ENCODE measurements at places on chromosomes 3 and 15. TPM values are rescaled to one million over a fixed set of nuclear protein-coding genes. Genes with fewer than 3 reads are reported as not detected.

GRCh38 chr15:56307180-56307579, 58.0 kb upstream of the TEX9 start:
- H3K4me1 ChIP-seq, result no peaks in the 10 kb centered on the region
- H3K27ac ChIP-seq, result no peak overlapping the region
- no peaks in the 10 kb centered on the region for H3K36me3 ChIP-seq
- H3K4me3 ChIP-seq, result no peak overlapping the region

DNA sequence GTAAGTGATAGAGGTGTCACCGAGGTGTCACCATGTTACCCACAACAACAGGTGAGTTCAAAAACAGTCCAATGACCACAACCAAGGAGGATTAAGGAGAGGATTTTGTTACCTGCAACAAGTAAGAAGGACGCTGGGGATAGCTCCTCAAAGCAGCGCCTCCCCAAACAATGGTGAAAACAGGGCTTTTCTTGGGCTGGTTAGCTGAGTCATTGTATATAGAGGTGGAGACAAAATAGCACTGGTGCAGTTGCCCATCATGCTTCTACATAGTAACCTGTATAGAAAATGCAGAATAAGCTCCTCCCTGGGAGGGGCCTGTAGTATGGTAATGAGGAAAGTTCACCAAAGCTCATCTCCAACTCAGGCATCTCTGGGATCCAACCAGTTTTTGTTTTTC, 116.9 kb upstream of the EIF1B start:
- no peak for DNase-seq
- H3K27me3 ChIP-seq, result no peaks in the 10 kb centered on the region
- no peak overlapping the region for H3K4me3 ChIP-seq
- no peaks in the 10 kb centered on the region for H3K4me1 ChIP-seq

DNA sequence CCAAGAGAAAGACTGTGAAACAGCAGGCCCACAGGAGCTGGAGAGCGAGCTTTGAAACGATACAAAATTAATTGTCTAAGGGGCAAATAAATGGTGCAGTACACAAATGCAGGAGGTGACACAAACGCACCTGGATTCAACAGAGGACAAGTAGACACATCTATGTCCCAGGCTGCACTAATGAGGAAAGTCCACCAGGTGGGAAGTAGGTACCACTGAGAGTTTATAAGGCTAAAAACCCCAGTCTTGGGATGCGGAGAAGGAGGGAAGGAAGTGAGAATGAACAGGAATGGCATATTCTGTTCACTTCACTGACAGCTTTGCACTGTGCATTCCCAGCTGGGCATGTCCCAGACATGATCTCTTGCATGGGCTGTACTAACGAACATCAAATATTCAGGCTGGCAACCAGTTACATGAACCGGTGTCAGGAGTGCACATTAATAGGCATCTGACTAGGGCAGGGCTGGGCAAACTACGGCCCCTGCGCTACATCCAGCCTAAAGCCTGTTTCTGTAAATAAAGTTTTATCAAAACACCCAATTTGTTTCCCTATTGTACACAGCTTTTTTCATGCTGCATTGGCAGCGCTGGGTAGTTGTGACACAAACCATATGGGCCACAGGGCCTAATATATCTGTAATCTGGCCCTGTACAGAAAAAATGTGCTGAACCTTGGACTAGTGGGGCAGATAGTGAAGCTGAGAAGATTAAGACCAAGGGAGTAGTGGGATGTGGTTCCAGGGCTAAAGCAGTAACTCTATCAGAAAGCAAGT, 107.0 kb downstream of the IGF2BP2 start:
- no peaks in the 10 kb centered on the region for H3K27me3 ChIP-seq
- H3K27ac ChIP-seq, result no peak overlapping the region
- DNase-seq, result no peak
- no peak overlapping the region for H3K4me3 ChIP-seq
- H3K4me1 ChIP-seq, result no peaks in the 10 kb centered on the region

DNA sequence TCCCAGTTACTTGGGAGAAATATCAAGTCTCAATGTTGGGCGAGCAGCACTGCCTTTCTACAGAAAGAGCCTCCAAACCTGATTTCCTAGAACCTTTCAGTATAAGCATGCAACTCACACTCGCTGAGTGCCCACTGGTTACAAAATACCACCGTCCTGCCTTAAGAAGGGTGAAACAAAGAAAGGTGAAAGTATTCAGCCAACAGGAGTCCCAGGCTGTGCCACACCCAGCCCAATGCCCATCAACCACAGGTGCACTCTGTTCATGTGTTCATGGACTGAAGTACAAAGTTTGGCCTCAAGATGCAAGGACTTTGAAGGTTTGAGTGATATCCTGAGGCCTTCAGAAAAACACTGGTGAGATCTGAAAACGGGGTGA, 34.0 kb downstream of the IL17RD start:
- H3K36me3 ChIP-seq, result no peaks in the 10 kb centered on the region
- H3K27me3 ChIP-seq, result no peaks in the 10 kb centered on the region

GRCh38 chr3:139505829-139506386, 29.6 kb upstream of the RBP2 start:
- H3K27me3 ChIP-seq, result no peaks in the 10 kb centered on the region
- no peak overlapping the region for H3K27ac ChIP-seq

DNA sequence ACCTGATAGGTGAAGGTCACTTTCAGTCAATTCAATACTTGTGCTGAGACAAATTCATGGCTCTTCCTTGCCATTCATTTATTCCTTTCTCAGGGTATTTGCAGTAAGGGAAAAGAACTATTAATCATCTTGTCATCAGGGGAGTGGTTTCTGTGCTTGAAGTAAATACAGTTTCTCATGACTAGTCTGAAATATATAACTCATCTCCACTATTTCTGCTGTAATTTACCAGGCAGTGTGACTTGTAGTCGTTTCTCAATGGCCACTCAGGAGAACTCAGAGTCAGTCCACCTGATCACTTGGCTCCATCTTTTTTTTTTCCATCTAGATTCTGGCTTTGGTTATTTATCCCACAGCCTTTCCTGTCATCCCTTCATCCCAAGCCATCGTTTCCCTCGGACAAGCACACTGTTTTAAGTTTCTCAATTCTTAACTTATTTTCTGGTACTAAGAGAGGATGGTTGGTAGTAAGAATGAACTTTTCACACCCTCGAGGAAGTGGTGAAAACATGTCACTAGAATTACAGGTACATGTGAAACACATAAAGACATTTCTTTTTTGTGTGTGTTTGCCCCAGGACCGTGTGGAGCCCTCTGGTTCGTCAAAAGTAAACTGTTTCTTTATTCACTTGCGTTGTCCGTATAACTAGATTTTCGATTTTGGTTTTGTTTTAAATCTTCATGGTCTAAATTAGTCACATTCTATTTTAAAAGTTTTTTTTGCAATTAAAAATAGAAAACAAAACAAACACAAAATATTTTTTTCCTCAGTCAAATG, 620.2 kb downstream of the ZBBX start:
- H3K27ac ChIP-seq, result no peak overlapping the region
- no peaks in the 10 kb centered on the region for H3K27me3 ChIP-seq
- no peak overlapping the region for H3K4me3 ChIP-seq
- DNase-seq, result no peak
- H3K4me1 ChIP-seq, result no peaks in the 10 kb centered on the region

DNA sequence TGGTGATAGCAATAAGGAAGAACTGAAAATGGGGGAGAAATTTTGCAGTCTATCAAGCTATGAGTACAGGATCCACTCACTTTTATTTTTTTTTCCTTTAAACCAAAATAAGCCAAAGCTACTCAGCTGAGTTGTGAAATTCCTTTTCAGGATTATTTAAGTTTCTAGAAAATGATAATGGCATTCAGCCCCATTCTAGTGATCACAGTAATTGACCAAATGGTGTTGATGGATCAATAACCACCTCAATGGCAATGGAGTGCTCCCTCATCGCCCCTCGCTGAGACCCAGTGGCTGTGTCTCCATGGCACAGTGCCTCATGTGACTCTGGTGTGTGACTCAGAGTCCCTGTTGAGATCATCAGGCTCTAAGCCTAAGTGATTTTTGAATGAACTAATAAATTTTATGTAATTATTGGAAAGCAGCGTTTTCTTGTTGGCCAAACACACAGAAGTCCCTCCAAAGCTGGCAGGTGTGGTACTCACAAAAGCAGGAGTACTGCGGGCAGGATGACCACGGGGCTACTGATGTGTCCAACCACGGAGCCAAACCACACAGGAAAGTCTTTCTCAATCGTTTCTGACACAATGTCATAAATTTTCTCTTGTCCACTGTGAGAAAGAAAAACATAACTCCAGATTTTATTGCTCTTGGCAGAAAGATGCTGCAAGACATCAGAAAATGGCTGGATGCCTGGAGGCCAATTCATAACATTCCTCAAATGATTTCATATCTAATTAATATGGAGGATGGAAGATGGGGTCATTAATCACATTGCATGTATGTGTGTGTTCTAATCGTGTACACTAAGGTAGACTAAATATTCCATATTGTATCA, 14.4 kb upstream of the STARD5 start:
- no peak overlapping the region for H3K4me3 ChIP-seq
- no peak for DNase-seq
- no peaks in the 10 kb centered on the region for H3K27me3 ChIP-seq
- H3K4me1 ChIP-seq, result peaks cover 2% of the 10 kb centered on the region

- H3K4me3 ChIP-seq, result no peak overlapping the region
- H3K36me3 ChIP-seq, result no peaks in the 10 kb centered on the region
- peaks cover 3% of the 10 kb centered on the region for H3K4me1 ChIP-seq
- no peak overlapping the region for H3K27ac ChIP-seq
- H3K27me3 ChIP-seq, result no peaks in the 10 kb centered on the region
These were observed 3.1 kb upstream of the CDV3 start for GRCh38 chr3:133570139-133570936.

DNA sequence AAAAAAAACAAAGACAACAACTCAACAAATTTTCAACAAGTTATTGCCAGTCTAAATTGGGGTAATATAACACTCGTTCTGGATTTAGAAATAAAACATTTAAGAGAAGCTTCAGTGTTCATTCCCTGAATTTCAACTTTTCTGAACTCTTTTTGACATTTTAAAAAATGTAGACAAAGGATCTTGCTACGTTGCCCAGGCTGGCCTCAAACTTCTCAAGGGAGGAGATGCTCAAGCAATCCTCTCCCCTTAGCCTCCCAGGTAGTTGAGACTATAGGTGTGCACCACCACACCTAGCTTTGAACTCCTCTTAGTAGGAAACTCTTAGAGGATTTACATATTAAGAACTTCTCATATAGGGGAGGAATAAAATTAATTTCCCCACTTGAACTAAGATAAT, 91.9 kb downstream of the AKAP13 start:
- DNase-seq, result no peak
- H3K36me3 ChIP-seq, result no peaks in the 10 kb centered on the region
- no peak overlapping the region for H3K27ac ChIP-seq
- no peaks in the 10 kb centered on the region for H3K27me3 ChIP-seq

DNA sequence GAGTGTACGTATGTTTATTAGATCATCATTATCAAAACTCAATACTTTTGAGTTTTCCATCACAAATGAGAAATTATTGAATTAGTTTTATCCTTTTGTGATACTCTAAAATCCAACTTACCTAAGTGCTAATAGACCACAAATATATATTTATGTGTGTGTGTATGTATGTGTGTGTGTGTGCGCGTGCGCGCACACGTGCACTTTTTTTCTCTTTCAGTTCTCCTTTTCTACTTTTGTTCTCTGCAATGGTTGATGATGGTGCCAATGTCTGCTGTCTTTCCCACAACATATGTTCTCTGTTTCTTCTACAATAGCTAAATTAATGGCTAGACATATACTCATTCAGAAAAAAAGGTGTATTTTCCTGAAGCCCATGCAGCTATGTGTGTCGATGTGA, 571.6 kb upstream of the ARPP21 start:
- H3K27ac ChIP-seq, result no peak overlapping the region
- DNase-seq, result no peak
- no peaks in the 10 kb centered on the region for H3K27me3 ChIP-seq

DNA sequence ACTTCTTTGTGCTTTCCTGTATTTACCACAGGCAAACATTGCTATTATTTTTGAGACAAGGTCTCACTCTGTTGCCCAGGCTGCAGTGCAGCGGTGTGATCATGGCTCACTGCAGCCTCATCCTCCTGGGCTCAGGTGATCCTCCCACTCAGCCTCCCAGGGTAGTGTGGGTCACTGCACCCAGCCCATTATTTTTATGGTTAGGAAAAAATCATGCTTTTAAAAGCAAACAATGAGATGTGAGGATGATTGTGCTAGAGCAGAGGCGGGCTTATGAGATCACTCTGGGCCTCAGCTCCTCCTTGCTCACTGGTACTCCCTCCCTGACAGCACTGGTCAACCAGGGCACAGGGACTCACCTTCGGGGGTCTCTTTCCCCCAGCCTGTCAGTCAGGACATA, 2.2 kb downstream of the MAN2C1 start:
- peaks cover 12% of the 10 kb centered on the region for H3K4me1 ChIP-seq
- no peak overlapping the region for H3K27ac ChIP-seq
- H3K36me3 ChIP-seq, result no peaks in the 10 kb centered on the region

- no peaks in the 10 kb centered on the region for H3K27me3 ChIP-seq
- no peak overlapping the region for H3K27ac ChIP-seq
- H3K4me3 ChIP-seq, result no peak overlapping the region
- no peak for DNase-seq
These were observed 184.5 kb downstream of the FNDC3B start for GRCh38 chr3:172223870-172224269.

- H3K27me3 ChIP-seq, result no peaks in the 10 kb centered on the region
- H3K4me3 ChIP-seq, result no peak overlapping the region
- H3K36me3 ChIP-seq, result no peaks in the 10 kb centered on the region
- H3K4me1 ChIP-seq, result no peaks in the 10 kb centered on the region
These were observed 93.0 kb upstream of the C3orf80 start for GRCh38 chr3:160132226-160132625.

DNA sequence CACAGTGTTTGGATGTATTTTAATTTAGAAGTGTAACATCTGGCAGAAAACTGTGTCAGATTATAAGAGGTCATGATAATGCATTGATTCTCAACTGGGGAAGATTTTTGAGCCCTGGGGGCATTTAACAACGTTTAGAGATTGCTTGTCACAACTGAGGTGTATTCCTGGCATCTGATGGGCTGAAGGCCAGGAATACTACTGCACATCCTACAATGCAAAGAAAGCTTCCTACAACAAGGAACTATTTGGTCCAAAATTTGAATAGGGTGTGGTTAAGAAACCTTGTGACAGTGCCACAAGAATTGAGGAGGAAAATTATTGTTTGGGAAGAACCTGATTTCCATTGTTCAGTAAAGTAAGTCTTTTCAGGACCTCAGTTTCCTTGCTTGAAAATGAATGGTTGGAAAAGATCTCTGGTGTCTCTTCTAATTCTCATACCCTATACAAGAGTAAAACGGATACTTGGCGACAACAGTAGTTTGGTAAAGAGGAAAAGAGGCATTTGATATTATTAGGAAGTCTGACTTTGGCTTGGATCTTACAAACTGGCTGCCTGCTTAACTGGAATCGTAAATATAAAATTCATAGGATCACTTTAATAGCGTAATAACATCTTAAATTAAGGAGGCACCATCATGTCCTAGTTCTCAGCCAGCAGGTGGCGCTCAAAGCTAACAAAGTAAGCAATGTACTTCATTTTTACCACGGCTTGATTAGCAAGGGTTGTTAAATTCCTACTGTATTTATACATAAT, 4.3 kb downstream of the DAZL start:
- DNase-seq, result peak; percentile 72
- H3K4me1 ChIP-seq, result no peaks in the 10 kb centered on the region
- H3K4me3 ChIP-seq, result no peak overlapping the region
- no peaks in the 10 kb centered on the region for H3K27me3 ChIP-seq
- no peak overlapping the region for H3K27ac ChIP-seq

ASB14 gene
- polyA plus RNA-seq, result not detected

SEC61A1 gene
- 72.0 TPM for polyA plus RNA-seq

MRAS gene
- polyA plus RNA-seq, result 76.2 TPM

RARB gene
- polyA plus RNA-seq, result 3.5 TPM

KBTBD13 gene
- 0.10 TPM for polyA plus RNA-seq

ROPN1B gene
- polyA plus RNA-seq, result not detected

C3orf70 gene
- polyA plus RNA-seq, result 3.5 TPM

POC1A gene
- polyA plus RNA-seq, result 1.1 TPM

EFHB gene
- 0.69 TPM for polyA plus RNA-seq

SNRPA1 gene
- 34.0 TPM for polyA plus RNA-seq

SEMA3G gene
- polyA plus RNA-seq, result 8.2 TPM

Data from ovary (tissue), 10 donors.